Fibroblast of the aortic adventitia (primary cell): ENCODE measurements at places on chromosomes 2 and 18. TPM values are rescaled to one million over a fixed set of nuclear protein-coding genes. Genes with fewer than 3 reads are reported as not detected.

The STAT1 gene
- 116 and 122 TPM in 2 replicates for total RNA-seq

The HAUS1 gene
- 22.2 and 54.7 TPM in 2 replicates for total RNA-seq

The KIF5C gene
- total RNA-seq: 0.09 TPM in 1 of 2 replicates, not detected in the other

The CHRNG gene
- not detected in 2 replicates for total RNA-seq

The ARHGAP25 gene
- 0.36 and 2.2 TPM in 2 replicates for total RNA-seq

The CRYGD gene
- total RNA-seq: not detected in 2 replicates
